Left cardiac atrium (tissue), 4 donors: ENCODE measurements at places on chromosomes 13 and 19.

DNA sequence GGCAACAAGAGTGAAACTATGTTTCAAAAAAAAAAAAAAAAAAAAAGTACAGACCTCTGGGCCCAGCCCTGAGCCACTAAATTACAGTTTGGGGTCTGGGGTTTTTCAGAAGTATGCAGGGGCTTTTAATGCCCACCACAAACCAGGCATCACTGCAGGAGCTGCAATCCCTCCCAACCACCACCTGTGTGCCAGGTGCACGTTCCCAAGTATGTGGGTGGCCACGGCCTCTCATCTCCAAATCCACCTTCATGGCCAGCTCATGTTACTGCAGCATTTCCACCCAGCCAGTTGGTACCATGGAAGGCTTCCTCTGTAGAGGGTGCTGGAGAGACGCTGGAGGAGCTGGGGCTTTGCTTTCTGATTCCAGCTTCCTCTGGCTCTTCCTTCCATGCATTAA lies 26.5 kb downstream of the CEP89 start:
- no peak for DNase-seq

GRCh38 chr19:41064974-41065569 lies 23.2 kb upstream of the CYP2A13 start:
- DNase-seq: no peak

DNA sequence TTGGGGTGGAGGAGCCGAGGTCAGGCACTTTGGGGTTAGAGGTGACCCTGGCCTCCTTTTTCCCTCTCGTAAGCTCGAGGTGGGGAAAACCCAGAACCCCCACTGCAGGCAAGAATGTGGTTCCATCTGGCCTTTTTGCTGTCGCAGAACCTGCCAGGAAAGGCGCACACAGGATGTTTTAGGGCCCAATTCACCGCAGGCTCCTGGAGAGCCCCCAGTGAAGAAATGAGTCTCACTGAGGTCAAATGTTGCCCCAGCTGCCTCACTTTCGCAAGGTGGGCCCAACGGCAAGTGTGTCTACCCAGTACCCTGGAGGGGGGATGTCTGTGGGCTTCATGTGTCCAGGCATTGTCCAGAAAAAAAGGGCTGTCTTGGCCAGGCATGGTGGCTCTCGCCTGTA lies 61.8 kb downstream of the PEX11G start:
- no peak for DNase-seq

GRCh38 chr13:36354842-36355623 lies 8.8 kb upstream of the SPART start:
- DNase-seq: no peak

DNA sequence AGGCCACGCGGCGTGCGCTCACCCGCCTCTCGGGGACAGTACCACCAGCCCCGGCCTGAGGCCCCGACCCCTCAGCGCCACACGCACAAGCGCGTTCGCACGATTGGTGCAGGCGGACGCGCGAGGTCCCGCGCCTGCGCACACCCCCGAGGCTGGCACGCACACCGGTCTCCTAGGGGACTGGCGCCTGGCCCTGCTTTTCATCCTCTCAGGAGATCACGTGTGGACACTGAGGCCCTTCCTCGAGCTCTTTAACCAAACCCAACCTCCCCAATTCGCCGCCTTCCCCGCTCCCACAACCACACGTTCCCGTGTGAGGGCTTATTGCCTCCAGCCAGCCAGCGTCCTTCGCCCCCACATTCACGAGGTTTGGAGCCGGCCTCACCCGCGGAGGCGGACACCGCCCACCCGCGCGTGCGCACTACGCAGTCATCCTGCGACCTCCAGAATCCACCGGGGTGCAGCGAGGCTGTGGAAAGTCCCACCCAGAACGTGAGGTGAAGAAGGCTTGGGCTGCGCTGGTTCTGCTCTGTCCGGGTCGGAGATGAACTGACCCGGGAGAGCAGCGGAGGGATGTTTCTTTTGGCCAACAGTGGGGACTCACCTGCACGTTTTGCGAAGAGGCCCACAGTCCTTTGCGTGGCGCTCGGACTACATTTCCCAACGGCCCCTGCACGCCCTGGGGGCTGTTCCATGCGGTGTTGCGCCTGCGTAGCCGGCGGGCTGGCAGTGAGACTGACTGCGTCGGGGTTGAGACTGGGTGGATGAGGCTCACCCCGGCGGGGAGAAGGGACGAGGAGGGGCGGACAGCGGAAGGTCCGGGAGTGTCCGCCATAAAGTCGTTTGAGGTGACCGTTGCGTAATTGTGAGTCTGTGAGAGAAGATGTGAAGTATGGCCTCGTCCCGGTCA lies 539 bp upstream of the ZNF667 start:
- peak; percentile 95 for DNase-seq

- DNase-seq: no peak
Measured at GRCh38 chr13:71830323-71830722, 36.7 kb downstream of the DACH1 start.

DNA sequence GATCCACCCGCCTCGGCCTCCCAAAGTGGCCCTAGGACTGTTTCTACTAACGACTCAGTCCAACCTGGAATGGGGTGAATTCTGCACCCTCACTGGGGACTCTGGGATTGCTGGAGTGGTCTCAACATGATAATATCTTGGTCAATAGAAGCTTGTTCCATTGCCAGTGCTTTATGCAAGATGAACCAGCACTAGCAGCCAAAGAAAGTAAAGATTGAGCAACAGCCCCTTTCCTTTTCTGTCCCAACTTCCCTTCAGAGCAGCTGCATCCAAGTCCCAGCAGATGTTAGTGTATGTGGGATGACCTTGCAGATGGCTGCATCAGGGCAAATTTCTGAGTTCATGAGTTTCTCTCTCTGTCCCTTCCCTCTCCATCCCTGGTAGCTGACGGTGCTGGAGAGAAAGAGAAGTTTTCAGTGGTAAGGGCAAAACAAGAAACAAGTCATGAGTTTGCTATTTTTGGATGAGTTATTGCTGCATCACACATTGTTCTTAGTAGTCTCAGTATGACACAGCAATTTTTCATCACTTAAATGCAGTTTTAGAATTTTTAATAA lies 183.6 kb upstream of the EDNRB start:
- peak; percentile 37 for DNase-seq

- DNase-seq: no peak
Measured at GRCh38 chr13:26019881-26020870, 31.6 kb downstream of the SHISA2 start.

GRCh38 chr13:102877303-102877702 lies 31.5 kb downstream of the ERCC5 start:
- DNase-seq: no peak

GRCh38 chr13:75325711-75326110 lies 156.3 kb downstream of the TBC1D4 start:
- no peak for DNase-seq

DNA sequence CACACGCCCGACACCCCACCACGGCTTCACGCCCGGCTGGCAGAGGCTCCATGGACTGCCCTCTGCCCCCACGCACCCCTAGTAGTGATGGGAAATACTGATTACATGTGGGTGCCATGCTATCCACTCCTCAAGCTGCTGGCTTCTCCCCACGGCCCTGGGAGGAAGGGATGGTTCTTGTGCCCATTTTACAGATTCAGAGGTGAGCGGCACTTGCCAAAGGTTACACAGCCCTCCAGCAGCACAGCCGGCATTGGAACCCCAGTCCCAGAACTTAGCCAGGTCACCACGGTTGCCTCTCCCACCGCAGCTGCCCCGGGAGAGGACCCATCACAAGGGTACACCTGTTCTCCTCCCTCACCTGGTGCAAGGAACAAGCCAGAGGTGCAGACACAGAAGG lies 13.2 kb downstream of the LRRC4B start:
- no peak for DNase-seq
